ENCODE measurements at places on chromosomes 5 and 9.

- no peak for DNase-seq
Measured at GRCh38 chr9:77953590-77953989, 78.0 kb downstream of the GNAQ start.

DNA sequence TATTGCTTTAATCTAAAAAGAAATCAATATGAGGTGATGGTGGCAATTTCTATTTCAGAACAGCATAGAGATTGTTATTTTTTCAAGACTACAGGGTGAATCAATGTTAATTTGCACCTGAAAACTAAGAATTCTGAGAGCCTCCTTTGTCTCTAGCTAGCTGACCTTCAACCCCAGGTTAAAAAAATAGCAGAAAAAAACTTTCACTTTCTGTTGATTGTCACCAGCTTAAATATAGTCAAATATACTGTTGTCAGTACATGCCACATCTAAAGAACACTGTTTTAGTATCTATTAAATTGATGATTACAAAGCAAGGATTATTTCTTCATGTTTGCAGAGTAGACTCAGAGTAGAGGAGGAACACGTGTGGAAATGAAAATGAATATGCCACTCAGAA, 1371.4 kb downstream of the MAT2B start:
- no peak for DNase-seq

DNA sequence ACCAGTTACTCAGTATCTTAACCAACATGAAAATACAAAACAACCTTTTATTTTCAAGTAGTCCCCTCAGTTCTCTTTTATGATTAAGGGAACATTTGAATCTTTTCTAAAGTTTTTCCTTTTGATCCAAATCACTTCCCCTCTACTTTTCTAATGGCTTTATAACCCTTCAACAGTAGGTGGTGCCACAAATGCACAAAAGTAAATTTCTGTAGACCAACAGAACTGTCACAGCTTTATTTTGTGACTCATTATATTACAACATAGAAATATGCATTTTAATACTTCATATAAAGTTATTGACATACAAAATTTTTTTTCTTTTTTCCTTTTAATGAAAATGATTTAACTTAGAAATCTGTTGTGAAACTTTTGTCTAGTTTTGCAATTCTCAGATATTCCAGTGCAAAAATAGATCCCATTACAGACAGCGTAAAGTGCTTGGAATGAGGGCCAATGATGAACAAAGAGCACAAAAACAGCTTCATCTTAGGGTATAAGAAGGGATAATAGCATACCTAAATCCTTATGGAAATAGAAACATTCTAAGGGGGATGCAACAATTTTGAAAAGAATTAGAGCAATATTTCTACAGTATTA, 17.0 kb downstream of the NIPSNAP3B start:
- no peak for DNase-seq

DNA sequence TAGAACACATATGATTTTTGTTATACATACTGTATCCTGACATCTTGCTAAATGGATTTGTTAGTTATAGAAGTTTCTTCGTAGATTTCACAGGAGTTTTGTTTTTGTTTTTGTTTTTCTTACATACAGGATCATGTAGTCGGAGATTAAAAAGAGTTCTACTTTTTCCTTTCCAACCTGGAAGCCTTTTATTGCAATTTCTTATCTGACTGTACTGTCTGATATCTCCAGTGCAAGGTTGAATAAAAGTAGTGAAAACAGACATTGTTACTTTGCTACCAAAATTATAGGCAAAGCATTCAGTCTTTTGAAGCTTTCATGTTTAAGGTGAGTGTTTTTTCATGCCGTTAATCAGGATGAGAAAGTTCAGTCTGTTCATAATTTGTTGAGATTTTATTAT, 117.4 kb upstream of the PRSS3 start:
- DNase-seq, result no peak

DNA sequence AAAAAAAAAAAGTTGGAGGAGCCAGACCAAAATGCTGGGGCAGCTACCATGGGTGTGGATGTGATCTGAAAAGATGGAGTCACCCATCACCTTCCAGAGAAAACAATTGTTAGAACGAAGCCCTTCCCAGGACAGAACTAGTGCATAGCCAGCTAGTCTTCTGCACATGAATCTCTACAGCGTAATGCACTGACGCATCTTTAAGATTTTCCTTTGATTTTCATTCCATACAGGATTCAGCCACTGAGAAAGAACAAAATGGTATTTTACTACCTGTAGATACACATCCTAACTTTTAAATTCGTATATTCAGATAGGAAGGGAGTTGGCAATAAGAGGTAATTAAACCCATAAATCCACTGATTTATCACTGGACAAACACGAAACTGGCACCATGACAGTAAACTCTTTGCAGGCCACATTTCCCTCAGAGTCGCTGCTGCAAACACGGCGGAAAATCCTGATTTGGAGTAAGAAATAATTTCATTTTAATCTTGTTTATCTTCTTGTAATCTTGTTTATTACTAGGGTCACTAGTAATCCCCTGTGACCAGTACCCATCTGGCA, 206.6 kb downstream of the SPOCK1 start:
- no peak for DNase-seq

- DNase-seq, result no peak
Measured at GRCh38 chr5:144135113-144135762, 35.2 kb downstream of the YIPF5 start.

DNA sequence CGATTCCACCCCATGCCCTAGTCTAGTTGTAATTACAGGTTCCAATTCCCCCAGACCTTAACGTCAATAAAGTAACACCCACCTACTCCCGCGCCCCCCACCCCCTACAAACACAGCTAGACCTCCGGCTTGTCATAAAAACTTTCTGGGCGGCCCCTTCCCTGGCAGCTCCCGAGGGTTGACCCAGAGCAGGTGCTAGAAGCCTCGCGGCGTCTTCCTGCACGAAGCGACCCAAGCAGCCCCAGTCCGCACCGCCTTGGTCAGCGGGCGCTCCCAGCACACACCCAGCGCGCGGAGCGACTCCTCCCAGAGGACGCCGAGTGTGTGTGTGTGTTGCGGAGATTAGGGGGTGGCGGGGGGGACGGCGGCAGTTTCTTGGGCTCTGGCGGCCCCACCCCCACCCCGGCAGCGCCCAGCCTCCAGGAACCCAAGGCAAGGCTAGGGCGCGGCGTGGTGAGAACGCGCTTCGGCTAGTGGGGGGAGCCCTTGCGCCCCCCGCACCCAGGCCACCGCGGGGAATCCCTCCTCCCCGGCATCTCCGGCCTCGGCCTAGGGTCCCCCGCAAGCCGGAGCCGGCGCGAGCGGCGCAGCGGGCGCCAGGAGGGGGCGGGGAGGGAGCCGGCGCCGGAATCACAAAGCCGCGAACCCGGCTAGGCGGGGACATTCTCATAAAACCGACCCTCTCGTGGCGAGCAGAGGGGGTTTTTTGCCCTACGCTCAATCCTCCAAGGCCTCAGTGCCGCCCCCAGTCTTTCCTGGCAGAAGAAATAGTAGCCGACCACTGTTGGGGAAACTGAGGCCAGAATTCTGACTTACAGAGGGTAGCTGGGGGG, 2.2 kb downstream of the PCDH1 start:
- DNase-seq, result peak; percentile 7

GRCh38 chr5:134090522-134090921, 24.0 kb upstream of the TCF7 start:
- peak; percentile 54 for DNase-seq

DNA sequence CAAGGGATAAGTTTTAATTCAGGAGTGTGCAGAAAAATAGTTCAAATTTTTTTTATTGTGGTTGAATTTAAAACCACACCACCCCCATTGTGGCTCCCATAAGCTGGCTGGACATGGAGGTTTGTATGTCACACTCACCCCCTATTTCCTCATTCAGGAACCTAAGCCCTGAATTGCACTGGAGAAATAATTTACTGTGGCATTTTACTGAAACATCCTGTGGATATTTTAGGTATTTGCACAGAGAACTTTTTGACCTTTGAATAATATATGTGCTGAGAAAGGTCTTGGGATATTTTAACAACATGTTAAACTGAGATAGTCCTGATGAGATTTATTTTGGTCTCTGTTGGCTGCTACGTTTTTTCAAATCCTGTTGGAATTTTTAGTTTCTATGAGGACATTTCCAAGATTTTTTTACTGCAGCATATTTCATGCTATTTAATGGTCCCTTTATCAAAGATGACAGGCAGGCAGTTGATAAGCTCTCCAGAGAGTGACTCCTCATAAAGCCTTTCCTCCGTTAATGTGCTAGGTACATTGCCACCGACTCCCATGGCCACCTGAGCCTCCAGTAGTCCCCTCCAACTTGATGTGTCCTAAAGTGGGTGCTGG, 51.2 kb upstream of the PALM2AKAP2 start:
- DNase-seq, result no peak

DNA sequence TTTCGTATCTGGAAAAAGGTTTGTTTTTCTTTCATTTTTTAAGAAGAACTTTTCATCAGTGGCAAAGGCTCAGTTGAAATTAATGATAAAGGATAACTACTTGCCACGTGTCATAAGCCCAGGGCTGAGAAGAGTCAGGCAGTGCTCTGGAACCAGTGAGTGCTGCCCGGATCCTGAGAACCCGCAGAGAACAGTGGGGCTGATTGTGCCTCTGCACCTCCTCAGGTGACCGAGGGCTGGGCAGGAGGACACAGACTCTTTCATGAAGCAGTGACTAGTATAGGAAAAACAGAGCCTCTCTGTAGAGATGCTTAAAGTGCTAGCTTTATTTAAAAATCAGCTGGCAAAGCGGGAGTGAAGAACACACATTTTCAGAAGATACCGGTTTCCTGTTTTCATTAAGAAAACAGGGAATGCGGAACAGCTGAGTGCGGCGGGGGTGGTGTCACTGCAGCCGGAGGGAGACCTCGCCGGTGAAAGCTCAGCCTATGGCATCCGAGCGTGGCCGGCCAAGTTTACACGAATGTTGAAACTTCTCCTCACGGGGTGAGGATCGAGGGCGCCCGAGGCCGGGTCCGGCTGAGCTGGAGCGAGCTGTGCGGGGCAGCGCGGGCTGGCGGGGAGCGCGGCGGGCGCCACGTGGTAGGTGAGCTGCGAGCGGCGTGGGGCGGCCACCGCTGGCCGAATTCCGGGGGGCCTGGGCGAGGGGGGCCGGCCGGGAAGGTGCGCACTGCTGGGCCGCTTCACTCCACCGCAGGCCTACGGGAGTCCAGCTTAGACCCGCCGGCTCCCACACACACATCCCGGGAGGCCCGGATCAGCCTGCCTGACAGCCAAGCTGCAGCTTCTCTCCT, 134.7 kb upstream of the DMRT1 start:
- no peak for DNase-seq

DNA sequence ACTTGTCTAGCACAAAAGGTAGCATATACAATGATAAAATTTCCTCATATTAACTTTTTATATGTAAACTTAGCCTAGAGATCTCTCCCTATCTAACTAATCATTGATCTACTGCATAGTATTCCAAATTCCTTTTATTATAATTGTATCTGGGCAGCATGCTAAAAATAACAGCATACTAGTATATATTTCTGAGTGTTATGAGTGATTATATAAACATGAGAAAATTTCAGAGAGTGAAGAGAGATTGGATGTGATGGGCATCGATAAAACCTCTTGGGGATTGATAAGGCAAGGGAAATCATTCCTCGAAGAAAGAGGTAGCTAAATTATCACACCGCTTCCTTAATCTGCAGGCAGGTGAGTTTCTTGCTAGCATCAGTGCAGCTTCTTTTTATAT, 158.2 kb downstream of the HMHB1 start:
- no peak for DNase-seq

GRCh38 chr5:169439362-169439761, 138.4 kb upstream of the SLIT3 start:
- DNase-seq, result no peak

DNA sequence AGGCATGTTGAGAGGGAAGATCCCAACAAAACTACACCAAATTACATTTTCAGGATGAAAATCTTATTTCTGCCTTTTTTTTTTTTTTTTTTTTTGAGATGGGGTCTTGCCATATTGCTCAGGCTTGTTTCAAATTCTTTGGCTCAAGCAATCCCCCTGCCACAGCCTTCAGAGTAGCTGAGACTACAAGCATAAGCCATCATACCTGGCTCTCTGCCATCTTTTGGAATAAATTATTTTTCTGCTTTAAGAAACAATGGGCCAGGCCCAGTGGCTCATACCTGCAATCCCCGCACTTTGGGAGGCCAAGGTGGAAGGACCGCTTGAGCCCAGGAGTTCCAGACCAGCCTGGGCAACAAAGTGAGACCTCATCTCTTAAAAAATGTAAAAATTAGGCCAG, 14.3 kb downstream of the AFF4 start:
- no peak for DNase-seq

- no peak for DNase-seq
Measured at GRCh38 chr5:148391422-148391821, 7.7 kb downstream of the FBXO38 start.

DNA sequence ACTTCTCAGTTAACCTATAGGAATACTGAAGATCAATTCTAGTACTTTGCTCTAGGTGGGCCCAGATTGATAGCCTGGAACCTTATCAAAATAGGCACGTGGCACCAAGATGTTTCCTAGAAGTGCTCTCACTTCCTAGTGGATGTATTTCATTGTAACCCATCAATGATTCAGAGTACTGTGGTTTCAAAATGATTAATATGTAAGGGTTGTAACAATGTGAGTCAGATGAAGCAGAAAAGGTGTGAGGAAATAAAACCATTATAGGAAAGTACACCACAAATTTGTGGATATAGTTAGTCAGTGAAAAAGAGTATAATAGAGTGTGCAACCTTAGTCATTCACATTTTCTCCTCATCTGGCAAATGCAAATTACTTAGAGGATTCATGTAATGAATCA, 177.3 kb upstream of the FST start:
- DNase-seq, result no peak

DNA sequence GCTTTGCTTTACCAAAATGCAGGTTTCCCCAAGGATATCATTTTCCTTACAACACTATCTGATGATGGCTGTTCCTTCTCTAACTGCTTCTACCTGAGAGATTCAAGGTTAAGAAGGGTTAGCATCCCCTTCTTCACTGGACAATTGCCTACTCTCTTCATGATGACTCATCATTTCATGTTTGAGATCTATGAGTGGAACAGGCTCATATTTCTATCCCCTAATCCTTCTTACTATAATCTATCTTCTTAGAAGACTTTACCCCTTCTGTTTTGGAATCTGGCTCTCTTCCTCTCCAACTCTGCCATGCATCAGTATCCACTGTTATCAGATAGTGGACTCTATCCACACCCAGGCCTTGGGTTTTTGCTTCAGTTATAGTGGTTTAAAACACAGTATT, 54.3 kb downstream of the NR3C1 start:
- DNase-seq, result no peak

GRCh38 chr5:145484158-145484557, 351.0 kb downstream of the PRELID2 start:
- no peak for DNase-seq

DNA sequence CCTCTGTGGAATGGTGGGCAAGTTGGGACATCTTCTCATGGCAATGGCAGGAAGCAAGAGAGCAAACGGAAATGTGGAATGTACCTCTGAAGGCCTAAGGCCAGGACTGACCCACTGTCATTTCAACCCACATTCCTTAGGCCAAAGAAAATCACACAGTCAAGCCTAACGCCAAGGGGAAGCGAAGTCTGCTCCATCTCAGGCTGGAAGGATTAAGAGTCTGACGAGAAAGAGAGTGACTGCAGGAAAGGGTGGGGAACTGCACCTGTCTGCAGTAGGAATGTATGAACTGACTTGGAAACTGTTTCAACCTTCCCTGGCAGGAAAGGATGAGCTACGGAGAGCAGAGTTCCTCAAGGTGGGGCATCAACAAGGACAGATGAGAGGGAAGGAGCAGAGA, 90.2 kb upstream of the TAS2R1 start:
- DNase-seq, result no peak
